ENCODE measurements at places on chromosomes 16 and 17. TPM values are rescaled to one million over a fixed set of nuclear protein-coding genes. Genes with fewer than 3 reads are reported as not detected.

TAT gene
- 0.09 TPM for total RNA-seq

KRTAP4-5 gene
- not detected for total RNA-seq

GRAPL gene
- total RNA-seq, result 5.3 TPM

ZSCAN10 gene
- not detected for total RNA-seq

ABCA9 gene
- total RNA-seq, result 36.6 TPM

FA2H gene
- not detected for total RNA-seq

All from posterior vena cava (tissue), 2 donors.